ENCODE measurements at places on chromosomes 4 and X.
A peak's percentile ranks its signal among the peaks of the same experiment; 100 is the strongest.

DNA sequence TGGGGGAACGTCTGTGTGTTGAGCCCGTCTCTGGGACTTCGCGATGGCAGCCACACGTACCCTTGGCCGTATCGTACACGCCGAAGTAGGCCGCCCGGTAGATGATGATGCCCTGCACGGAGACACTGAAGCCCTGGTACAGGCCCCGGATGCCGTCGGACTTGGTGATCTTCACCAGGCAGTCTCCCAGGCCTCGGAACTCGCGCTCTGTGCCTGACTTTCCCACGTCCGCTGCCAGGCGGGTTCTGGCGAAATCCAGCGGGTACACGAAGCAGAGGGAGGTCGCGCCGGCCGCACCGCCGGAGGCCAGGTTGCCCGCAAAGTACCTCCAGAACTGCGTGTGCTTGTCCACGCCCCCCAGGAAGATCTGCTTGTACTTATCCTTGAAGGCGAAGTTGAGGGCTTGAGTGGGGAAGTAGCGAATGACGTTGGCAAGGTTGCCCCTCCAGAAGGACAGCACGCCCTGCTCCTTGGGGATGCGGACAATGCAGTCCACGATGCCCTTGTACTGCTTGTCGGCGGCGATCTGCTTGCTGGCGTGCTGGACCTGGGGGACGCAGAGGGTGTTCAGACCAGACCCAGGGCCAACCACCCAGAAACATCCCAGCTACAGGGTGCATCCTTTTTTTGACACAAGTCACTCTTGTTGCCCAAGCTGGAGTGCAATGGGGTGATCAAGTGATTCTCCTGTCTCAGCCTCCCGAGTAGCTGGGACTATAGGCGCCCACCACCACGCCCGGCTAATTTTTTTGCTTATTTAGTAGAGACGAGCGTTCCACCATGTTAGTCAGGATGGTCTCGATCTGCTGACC lies 2.5 kb downstream of the SLC25A6 start:
- DNase-seq = no peak

GRCh38 chr4:157363360-157363759 lies 142.8 kb downstream of the GRIA2 start:
- DNase-seq = no peak

GRCh38 chrX:36849407-36849806 lies 158.8 kb upstream of the FAM47C start:
- no peak for DNase-seq

DNA sequence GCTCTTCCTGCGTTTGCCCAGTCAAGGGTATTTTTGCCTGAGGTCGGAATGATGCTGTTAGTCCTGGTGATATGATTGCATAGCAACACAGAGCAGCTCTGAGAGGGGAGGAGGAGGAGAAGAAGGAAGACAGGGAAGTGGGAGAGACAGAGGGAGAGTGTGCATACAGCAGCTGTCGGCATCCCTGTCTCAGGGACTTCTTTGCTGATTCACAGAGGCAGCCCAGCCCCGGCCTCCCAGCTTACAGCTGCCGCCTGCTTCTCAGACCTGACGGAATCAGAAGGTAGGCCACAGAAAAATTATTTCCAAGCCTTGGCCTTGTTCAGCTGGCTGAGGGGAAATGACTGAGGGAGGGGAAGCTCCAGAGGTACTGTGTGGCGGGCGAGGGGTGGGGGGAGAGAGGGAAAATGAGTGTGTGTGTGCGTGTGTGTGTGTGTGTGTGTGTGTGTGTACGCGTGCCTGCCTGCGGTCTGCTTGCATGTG lies 319 bp downstream of the DRP2 start:
- DNase-seq = peak; percentile 87

GRCh38 chr4:153725136-153725830 lies 34.5 kb downstream of the RNF175 start:
- DNase-seq = no peak

- DNase-seq = peak; percentile 61
Measured at GRCh38 chr4:6942238-6942800, 32.7 kb downstream of the TBC1D14 start.

DNA sequence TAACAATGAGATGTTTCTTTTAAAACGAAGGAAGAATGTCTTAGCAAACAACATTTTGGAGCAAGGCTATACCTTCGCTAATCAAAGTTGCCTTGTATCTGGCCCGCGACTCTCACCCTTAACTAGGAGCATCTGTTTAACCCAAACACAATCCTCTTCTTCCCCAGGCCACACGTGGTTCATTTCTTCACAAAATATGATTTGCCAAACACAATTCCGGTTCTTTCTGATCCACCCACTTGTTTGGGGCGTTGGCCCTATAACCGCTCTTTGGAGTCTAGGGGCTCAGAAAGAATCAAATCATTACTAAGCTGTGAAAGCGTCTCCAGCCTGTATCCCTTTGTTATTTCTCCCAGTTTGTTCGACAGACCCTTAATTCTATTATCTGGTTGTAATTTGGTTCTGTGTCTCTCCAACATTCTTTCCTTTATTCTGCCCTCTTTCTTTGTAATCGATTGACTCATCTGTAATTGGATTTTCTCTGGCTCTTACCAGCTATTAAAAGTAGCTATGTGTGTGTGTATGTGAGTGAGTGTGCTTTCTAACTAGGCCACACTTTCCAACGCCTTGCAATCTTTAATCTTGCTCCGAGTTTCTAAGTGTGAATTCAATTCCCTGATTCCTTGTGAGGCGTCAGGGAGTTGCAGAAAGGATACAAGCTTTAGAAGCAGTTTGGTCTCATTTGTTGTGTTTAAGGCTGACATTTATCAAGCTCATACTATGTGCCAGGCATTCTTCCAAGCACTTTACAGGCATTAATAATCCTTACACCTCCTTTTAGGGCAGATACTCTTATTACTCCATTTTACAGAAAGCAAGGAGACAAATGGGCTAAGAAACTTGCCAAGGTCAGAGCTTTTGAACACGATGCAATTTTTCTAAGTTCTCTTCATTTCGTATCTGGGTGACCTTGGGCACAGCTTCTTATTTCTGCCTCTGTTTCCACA lies 138.6 kb upstream of the CPEB2 start:
- DNase-seq = no peak

DNA sequence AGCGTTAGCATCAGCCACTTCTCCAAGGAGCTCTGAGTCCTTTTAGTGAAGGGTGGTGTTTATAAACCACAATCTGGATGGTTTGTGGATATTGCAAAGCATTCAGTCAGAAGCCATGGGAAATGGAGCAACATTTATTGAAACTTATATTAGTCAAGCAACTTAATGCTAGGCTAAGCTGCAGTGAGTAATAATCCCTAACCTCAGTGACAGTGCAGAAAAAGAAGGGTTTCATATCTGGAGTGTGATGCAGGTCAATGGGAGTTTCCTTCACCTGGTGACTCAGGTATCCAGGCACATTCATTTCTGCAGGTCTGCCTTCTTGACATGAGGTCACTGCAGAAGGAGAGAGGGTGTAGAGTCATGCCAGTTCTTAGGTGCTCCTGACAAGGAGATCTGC lies 10.4 kb upstream of the DRD5 start:
- peak; percentile 21 for DNase-seq

- DNase-seq = peak; percentile 58
Measured at GRCh38 chrX:153818571-153819383, 11.6 kb downstream of the PDZD4 start.

- no peak for DNase-seq
Measured at GRCh38 chr4:38089961-38090360, 129.8 kb downstream of the PTTG2 start.

DNA sequence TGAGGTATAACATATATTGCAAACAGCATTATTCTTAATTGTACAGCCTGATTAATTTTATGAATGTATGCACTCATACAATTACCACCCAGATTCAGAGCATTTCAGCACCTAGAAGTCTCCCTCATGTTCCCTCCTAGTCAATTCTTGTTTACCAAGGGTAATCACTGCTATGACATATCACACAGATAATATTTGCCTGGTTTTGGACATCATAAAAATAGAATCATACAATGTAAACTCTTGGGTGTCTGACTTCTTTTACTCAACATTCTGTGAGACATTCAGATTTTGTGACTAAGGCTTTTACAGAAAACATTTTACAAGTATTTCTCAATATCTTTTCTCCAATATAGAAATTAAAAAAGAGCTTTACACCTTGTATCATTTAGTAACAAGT lies 66.9 kb downstream of the PTPN13 start:
- no peak for DNase-seq

DNA sequence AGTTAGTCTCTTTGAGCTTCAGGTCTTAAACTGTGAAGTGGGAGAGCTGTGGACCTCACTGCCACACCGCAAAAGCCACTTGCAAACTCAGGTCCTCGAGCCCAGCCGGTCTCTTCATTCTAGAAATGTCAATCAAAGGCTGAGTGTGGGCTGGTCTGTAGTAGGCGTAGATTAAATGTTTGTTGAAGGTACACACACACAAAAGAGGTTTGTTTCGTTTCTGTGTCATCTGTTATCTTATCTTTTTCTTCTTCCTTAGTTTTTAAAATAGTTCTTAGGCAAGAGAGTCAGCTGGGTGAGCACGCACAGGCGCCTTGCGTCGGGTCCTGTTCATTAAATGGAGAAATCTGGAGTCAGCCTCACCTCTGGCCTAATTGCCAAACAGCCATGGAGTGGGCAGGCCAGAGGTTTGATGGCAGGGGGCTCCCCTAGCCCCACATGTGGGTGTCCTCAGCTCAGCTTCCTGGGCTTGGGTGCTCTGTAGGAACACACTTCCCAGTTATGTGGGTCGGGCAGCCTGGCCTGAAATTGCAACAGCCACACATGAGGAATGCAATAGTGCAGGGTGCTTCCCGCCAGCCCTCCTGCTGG lies 836 bp upstream of the PSAPL1 start:
- no peak for DNase-seq

GRCh38 chr4:123398066-123398852 lies 1.7 kb downstream of the SPRY1 start:
- DNase-seq = peak; percentile 90

DNA sequence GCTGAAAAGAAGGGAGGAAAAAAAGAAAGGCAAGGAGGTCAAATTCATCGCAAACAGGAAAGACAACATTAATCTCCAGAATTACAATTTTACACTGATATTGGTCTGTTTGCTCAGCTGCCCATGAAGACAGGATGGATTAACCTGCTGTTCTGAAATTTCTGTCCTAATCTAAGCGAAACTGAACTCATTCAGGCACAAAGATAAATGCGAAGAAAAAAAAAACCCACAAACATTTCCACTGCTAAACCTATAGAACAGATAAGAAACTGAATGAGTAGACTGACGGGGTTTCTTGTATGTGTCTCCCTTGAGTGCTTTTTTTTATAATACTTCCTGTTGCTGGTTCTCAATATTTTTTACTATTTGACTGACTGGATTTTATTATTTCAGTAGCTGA lies 251.8 kb upstream of the FTHL17 start:
- DNase-seq = peak; percentile 13

DNA sequence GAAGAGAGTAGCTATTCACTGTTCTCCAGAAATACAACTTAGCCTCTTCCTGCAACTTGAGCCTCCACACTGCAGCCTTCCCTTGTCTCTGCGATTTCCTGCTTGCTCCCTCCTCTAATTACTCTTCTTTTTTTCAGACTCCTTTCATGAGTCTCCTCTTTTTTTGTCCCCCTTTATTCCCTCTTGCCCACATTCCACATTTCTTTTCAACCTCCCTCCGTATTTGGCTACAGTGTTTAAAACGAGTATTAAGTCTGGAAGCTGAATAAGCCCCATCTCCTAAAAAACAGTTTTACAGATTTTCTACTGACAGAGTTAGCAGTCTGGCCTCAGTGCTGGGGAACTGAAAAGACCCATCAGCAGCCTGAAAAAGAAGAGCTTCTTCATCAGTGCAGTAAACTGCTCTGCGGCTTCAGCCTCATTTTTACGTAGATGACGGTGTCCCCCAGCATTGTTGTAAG lies 141.5 kb downstream of the TENM3 start:
- DNase-seq = no peak

DNA sequence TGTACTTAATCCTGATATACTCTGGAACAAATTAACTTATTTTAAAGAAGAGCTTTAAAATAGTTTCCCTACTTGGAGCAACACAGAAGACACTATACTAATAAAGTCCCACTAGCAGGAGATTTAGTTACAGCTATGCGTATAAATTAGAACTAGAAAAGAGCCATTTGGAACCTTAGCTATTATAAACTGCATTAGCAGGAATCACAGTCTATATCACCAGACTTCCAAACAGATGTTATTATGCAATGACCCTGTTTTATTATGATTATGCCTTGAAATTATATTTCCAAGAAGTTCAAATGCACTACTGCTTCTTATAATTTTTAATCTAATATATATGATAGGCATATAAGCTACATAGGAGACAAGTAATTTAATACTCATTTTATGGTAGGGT lies 95.5 kb upstream of the WDR44 start:
- no peak for DNase-seq

DNA sequence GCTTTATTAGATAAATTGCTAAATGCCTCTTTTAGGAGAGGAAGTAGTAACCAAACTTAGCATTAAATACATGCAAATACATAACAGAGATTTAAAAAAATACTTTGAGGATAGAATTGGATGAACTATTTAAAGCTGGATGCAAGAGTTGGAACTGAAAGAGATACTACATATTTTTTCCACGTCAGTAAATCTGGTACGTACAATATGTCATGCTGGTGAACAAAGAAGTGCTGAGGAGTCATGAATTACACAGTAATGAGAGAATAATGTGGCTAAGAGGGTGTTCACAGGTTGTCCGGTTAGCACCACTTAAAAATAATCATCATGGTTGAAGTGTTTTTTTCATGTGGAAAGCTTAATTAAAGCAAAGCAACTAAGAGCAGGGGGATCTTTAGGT lies 184.1 kb upstream of the FRMPD4 start:
- DNase-seq = no peak

GRCh38 chrX:31074522-31074921 lies 2.7 kb upstream of the FTHL17 start:
- no peak for DNase-seq

DNA sequence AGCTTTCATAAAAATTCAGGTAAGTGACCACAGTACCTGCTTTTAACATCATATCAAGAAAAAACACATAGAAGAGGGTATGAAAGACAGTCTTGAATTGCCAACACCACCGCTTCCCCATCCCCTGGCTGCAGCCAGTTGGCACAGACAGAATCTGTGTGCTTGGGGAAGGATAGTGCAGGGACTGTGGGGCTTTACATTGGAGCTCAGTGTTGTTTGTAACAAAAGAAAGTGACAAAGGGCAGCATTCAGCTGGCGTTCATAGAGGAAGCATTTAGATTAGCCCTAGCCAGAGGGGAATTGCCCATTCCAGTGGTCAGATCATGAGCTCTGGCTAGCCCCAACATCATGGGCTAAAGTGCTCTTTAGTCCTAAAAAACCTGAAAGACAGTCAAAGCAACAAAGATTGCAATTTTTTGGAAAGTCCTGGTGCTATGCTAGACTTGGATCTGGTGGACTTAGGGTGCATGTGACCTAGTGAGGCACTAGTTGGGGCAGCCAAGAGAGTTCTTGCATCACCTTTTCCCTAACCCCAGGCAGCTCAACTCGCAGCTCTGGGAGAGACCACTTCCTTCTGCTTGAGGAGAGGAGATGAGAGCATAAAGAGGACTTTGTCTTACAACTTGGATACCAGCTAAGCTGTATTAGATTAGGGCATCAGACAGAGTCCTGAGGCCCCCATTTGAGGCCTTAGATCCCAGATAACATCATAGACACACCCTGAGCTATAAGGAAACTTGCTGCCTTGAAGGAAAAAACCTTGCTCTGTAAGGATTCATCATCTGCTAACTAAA lies 1602.4 kb upstream of the ADGRL3 start:
- DNase-seq = peak; percentile 13

- peak; percentile 97 for DNase-seq
Measured at GRCh38 chr4:98446499-98447375, 185.6 kb downstream of the RAP1GDS1 start.
